ENCODE measurements at places on chromosomes 6 and 20. TPM values are rescaled to one million over a fixed set of nuclear protein-coding genes. Genes with fewer than 3 reads are reported as not detected.

- no peak for DNase-seq
Observed at GRCh38 chr20:13856354-13856753, 71.5 kb downstream of the NDUFAF5 start.

- no peak for DNase-seq
Observed at GRCh38 chr6:28295326-28295725, 14.0 kb downstream of the PGBD1 start.

Gene OPN5
- total RNA-seq = not detected

GRCh38 chr6:134934793-134935485 lies 15.0 kb downstream of the ALDH8A1 start:
- DNase-seq = peak; percentile 67

- DNase-seq = no peak
Observed at GRCh38 chr20:32466739-32467505, 108.8 kb downstream of the ASXL1 start.

GRCh38 chr6:81863123-81863522 lies 110.6 kb upstream of the TENT5A start:
- no peak for DNase-seq

Gene MTCH1
- 263 TPM for total RNA-seq

Gene HLA-DOA
- total RNA-seq = not detected

GRCh38 chr6:91486200-91486599 lies 899.3 kb upstream of the MAP3K7 start:
- DNase-seq = no peak

- no peak for DNase-seq
Observed at GRCh38 chr6:157929076-157929475, 52.6 kb upstream of the SYNJ2 start.

Gene ID4
- total RNA-seq = 11.1 TPM

DNA sequence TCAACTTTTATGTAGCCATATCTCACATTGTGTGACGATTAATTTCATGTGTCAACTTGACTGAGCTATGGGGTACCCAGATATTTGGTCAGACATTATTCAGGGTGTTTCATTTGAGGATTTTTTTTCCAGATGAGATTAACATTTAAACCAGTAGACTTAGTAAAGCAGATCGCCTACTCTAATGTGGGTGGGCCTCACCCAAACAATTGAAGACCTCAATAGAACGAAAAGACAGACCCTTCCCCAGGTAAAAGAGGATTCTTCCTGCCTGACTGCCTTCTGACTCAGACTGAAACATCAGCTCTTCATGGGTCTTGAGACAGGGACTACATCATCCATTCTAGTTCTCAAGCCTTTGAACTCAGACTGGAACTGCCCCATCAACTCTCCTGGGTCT lies 231.7 kb upstream of the SASH1 start:
- DNase-seq = no peak

GRCh38 chr6:38282911-38283310 lies 356.8 kb downstream of the BTBD9 start:
- DNase-seq = no peak

GRCh38 chr6:3372912-3373554 lies 83.8 kb downstream of the SLC22A23 start:
- no peak for DNase-seq

GRCh38 chr20:50328996-50329898 lies 138.6 kb downstream of the CEBPB start:
- DNase-seq = no peak

DNA sequence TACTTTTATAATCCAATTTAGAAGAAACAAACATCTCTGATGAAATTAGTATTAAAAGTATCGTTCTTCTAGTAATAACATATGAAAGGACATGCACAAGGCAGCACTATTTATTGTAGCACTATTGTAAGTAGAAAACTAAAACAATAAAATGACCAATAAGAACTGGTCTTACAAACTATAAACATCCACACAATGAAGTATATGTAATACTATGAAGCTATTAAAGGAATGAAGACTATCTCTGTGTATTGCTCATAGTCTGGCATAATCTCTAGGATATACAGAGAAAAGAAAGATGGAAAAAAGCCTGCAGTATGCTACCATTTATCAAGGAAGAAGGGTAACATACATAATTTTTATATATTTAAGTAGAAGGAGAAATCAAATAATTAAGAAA lies 16.7 kb downstream of the LCA5 start:
- DNase-seq = peak; percentile 60

GRCh38 chr6:136337121-136337520 lies 47.5 kb upstream of the BCLAF1 start:
- no peak for DNase-seq

Gene CNR1
- not detected for total RNA-seq

Gene SLC35F1
- not detected for total RNA-seq

DNA sequence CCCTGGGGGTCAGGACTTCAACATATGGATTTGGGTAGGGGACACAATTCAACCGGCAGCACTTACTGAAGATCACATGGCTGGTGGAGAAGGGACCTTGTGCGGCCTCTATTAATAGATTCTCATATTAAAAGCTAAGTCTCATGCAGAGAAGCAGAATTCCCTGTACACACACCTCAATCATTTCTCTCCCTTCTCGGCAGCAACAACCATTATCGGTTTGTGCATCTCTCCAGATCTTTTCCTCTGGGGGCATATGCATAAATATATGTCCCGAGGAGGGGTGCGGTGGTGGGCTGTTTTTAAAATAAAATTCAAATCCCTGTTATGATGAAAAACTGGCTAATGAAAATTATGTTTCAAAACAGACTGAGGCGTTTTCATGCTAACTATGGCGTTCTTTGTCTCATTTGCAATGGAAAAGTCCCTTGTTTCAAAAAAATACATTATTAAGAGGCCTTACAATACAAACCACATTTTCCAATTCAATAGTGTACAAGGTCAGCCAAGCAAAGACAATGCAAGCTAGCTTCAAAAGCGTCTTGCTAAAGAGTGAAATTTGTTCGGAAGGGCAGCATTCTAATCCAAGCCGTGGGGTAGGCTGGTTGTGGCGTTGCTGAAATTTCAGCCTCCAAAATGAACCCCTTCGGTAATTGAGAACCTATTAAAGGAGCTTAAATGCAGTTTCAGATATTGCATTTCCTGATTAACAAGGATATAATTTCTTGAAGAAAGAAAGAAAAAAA lies 17.3 kb downstream of the APCDD1L start:
- DNase-seq = no peak

DNA sequence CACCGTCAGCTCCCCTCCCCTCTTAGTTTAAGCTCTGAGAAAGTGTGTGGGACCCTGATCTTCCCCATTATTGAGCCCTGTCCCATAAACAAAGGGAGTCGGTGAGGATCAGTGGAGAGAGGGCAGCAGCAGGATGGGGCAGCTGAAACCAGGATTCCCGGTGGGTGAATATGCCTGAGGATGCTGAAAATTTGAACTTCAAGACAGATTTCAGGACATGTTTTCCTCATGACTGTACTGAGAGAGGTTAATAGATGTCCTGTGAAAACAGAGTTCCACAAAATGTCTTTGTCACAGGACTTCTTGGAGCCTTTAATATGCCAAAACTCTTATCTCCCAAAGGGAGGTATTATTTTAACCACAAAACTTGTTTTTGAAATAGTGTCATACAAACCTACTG lies 53.5 kb upstream of the SLC22A16 start:
- peak; percentile 57 for DNase-seq

DNA sequence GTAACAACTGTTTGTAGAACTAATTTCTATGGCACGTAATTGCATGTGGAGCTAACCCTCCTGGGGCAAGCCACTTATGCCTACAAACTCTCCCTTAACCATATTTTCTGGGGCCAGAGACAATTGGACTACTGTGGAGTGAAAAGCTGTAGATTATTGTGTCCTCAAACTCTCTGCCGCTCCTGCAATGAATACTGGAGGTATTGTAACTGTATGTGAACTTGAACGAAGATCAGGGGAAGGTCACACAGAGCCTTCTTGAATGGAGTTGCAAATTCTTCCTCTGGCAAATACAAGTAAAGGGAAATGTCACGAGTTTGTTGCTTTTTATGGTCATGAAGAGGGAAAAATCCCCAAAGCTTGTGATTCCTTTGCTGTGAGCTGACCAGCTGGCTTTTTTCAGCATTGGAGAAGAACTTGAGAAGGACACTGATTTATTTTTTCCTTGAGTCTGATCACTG lies 18.2 kb downstream of the AKAP12 start:
- peak; percentile 52 for DNase-seq

GRCh38 chr20:64240243-64241015 lies 15.1 kb upstream of the PCMTD2 start:
- no peak for DNase-seq

Gene BMP5
- under 0.01 TPM for total RNA-seq

GRCh38 chr6:122956376-122956775 lies 39.7 kb upstream of the CLVS2 start:
- DNase-seq = no peak

GRCh38 chr20:60627751-60628565 lies 624.1 kb upstream of the CDH4 start:
- DNase-seq = no peak

- no peak for DNase-seq
Observed at GRCh38 chr6:12189661-12190060, 100.5 kb upstream of the EDN1 start.

DNA sequence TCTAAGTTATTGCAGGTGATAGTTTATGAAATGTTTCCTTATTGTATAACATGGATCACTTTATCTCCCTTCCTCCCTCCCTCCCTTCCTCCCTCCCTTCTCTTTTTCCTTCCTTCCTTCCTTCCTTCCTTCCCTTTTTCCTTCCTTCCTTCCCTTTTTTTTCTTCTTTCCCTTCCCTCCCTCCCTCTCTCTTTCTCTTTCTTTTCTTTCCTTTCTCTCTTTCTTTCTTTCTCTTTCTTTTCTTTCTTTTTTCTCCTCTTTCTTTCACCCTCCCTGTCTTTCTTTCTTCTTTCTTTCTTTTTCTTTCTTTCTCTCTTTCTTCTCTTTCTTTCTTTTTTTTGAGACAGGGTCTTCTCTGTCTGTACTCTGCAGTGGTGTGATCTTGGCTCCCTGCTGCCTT lies 5.8 kb downstream of the OR2B3 start:
- DNase-seq = no peak

DNA sequence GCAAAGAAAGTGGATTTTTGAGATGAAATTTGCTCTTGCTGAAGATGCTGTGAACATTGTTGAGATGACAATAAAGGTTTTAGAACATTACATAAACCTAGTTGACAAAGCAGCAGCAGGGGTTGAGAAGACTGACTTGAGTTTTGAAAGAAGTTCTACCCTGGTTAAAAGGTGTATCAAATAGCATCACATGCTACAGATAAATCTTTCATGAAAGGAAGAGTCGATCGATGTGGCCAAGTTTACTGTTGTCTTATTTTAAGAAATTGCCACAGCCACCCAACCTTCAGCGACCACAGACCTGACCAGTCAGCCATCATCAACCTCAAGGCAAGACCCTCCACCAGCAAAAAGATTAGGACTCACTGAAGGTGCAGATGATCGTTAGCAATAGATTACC lies 155.3 kb downstream of the HS3ST5 start:
- no peak for DNase-seq

- no peak for DNase-seq
Observed at GRCh38 chr6:34568341-34569201, 12.4 kb upstream of the SPDEF start.

- no peak for DNase-seq
Observed at GRCh38 chr6:55108134-55109130, 65.9 kb upstream of the HCRTR2 start.

Gene RAD21L1
- total RNA-seq = under 0.01 TPM

Measured in IMR-90 (cell line).